ENCODE measurements at places on chromosomes 3 and 15.

DNA sequence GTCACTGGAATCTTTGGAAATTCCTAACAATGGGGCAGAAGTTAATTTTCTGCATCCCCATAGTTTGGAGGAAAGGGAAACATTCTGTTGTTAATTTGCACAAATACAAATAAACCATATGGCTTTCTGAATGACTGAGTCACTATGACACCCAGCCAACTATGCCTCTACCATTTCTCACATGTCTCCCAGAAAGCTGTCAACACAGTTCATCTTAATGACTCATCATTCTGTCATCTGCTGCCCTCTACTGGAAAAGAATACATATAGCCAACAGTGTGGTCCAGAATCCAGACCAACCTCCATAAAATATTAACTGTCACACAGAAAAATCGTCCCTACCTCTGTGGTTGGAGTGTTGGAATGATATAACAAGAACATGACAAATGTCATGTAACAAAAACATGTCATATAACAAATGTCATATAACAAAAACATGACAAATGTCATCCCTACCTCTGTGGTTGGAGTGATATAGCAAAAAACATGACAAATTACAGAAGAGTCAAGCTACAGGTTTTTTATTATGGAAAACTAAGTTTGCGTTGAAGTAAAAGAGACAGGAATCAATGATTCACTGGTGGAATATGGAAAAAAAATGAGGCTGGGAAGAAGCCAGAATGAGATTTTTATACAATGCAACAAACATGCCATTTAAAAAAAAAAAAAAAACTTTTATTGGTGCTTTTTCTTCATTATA lies 47.7 kb upstream of the GYG1 start:
- peak; percentile 93 for DNase-seq

DNA sequence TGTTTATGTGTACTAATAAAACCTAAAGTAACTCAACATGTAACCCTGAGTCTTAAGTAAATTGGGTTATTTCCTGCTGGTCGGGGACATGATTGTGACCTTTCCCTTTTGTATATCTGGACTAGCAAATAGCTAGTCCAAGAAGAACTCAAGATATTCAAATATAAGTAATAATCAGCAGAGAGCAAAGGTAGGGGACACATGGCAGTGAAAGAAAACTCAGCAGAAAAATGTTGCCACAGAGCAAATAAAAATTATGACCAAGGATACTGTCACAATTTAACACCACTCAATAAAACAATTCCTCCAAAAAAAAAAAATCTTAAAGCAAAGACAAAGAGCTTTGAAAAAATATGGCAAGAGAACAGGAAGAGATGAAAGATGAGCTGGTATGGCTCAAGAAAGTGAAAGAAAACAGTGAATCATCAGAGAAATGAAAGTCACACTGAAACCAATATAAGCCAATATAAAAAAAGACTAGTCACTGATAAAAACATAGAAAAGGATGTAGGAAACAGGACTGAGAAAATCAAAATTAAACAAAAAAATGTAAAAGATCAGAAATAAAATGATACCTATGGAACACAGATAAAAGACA lies 43.4 kb downstream of the HLTF start:
- DNase-seq, result no peak

- no peak for DNase-seq
Measured at GRCh38 chr3:147760941-147761340, 351.8 kb downstream of the ZIC1 start.

DNA sequence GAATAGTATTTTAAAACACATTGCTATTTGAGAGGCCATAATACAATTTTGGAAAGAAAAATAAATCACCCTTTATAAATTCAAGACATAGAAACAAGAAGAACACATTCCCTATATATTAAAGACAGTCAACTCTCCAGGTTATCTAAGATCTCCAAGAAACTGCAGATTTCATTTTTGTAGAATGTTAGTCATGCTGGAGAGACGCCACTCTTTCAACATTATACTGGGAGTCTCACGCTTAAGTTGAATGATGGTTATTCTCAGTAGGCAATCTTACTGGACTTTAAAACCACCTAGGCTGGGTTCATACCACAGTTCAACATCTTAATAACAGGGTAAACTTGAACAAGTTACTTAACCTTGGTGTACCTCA lies 3.6 kb upstream of the CHRM5 start:
- no peak for DNase-seq

DNA sequence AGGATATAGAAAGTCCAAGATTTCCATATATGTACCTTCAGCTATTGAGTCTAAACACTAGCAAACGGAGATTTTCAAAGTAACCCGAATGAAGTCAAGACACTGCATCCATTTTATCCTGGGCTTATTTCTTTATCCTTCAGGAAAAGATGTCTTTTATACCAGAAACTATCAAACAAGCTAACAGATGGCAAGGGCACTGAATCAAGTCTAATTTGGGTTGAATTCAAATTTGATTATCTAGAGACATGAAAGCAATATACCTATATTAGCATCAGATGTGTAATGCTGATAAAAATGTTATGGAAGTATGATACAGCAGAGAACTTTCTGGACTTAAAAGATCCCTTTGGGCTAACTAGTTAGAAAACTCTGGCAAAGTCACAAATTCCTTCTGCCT lies 138.3 kb upstream of the TSPAN3 start:
- no peak for DNase-seq

DNA sequence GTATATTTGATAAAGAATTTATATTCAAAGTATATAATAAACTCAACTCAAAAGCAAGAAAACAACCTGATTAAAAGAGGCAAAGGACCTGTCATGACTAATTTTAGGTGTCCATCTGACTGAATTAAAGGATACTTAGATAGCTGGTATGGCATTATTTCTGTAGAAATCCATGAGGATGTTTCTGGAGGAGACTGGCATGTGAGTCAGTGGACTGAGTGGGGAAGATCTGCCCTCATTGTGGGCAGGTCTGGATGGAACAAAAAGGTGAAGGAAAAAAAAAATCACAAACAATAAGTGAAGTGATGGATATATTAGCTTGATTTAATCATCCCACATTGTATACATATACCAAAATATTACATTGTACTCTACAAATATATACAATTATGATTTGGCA lies 16.6 kb downstream of the ANKRD28 start:
- DNase-seq, result no peak

DNA sequence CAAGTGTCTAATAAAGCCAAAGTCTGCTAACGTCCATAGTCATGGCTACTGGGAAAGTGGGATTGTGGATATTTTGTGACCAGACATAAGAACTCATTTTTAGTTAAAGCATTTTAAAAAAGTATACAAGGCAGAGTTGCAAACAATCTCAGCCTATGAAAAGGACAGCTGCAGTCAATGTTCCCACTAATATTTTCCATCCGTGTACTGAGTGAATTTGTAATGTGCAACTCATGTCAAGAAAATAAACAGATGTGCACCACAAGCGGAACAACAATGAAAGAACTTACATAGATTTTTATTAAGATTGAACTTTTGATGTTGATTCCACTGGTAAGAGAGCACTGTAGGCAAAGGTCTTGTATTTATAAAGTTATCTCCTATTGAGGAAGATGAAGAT lies 231.3 kb upstream of the SEMA6D start:
- no peak for DNase-seq

- no peak for DNase-seq
Measured at GRCh38 chr3:87975716-87976115, 83.1 kb downstream of the CGGBP1 start.

- no peak for DNase-seq
Measured at GRCh38 chr3:124770336-124771082, 40.3 kb downstream of the UMPS start.

- DNase-seq, result no peak
Measured at GRCh38 chr3:44210967-44211366, 30.7 kb upstream of the TOPAZ1 start.

DNA sequence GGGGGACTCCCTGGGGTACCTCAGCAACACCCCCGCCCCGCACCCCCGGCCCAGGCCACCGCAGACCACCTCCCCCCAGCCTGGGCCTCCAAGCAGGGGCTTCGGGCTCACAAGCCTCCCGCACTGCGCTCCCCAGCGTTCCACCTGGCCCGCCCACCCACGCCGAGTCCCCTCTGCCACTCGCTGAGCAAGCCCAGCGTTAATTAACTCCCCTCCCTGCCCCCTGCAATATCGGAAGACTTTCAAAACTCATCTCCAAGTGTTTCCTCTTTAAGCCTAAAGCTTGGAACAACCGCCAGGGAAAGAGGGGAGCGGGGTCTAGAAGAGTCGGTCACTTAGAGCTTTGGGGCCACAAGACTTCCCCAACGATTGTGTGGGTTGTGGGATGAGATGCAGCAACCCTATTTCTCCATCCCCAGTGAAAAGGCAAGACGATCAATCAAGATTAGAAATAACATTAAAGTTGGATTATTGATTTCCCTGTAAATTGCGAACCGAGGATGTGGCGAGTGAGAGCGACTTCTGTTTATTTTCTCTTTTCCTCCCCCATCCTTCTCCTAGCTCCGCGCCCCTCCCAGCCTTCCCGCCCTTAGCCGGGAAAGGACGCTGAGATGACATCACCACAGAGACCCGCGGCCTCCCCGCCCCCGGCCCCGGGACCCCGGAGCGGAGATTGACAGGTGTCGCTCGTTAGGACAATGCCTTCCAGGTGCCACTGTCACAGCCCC lies 30.2 kb downstream of the NR2F2 start:
- DNase-seq, result no peak

DNA sequence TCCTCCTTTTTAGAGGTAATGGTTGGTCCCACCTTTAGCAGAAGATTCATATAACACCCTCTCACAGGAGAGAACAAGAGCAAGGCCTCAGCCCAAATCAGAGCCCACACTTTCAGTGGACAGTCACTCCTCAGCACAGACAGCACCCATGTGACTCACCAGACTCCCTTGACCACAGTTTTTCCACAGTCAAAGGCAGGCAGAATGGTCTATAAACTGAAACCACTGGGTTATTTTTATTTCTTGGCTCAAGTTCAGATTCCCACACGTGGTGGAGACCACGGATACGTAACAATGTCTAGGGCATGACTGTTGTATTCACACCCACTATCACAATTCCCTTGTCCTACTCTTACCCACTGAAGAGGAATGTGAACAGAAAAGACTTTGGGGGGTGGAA lies 237.8 kb upstream of the UBE2E1 start:
- peak; percentile 67 for DNase-seq

- DNase-seq, result no peak
Measured at GRCh38 chr3:115385774-115386730, 237.3 kb upstream of the GAP43 start.

DNA sequence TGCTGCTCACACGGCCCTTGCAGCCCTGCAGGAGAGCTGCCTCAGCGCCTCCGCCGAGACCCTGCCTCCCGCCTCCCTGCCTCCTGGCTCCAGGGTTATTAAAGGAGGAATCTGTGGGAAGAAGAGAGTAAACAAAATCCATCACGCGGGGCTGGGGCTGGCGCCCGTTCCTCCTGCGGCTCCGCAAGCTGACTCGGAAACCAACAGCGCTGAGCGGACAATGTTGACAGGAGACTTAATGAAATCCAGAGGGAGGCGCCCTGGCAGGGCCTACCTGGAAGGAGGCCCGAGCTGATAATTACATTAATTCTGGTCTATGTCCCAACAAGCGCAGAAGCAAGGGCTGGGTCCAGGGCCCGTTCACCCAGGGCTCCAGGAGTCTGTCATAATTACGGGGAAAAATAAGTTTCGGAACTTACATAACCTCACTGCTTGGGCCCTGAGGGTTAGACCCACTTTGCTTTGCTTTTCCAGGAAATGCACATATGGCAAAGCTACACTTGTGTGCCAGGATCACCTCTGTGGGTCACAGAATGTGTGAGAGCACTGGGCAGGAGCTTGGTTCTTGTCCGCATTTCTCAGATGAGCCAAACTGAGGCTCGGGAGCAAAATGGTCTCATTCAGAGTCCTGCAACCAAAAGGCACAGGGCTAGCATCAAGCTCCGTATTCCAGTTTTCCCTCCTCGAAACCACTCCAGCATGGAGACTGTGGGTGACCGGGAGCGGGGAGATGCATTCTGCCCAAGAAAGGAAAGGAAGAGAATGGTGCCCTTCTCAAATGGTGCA lies 43.8 kb upstream of the SLC6A6 start:
- DNase-seq, result peak; percentile 30

- no peak for DNase-seq
Measured at GRCh38 chr15:39300451-39301153, 280.3 kb upstream of the THBS1 start.

- no peak for DNase-seq
Measured at GRCh38 chr15:38624244-38625205, 59.9 kb upstream of the RASGRP1 start.

- DNase-seq, result no peak
Measured at GRCh38 chr3:123159926-123160635, 41.7 kb upstream of the SEC22A start.

DNA sequence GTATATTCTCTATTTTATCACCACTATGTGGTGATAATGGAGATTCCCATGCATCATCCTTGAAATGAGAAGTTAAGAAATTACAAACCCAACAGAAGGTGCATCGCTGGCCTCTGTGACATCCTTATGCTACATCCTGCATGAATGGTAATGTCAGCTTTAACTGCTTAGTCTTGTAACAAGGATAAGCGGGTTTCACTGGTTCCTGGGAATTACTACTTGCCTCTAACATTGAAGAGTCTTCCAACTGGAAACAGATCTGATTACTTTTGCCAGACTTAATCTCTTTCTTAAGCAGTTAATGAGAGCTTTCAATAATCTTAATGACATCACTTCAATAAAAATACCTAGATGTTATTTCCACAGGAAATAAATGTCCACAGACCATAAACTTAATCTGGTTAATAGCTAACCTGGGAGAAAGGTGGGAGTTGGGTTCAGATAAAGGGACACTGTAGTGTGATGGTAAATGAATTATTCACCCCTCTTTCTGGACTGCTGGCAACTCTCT lies 44.0 kb downstream of the FMN1 start:
- no peak for DNase-seq

GRCh38 chr3:42042747-42043098 lies 48.4 kb upstream of the TRAK1 start:
- DNase-seq, result no peak

DNA sequence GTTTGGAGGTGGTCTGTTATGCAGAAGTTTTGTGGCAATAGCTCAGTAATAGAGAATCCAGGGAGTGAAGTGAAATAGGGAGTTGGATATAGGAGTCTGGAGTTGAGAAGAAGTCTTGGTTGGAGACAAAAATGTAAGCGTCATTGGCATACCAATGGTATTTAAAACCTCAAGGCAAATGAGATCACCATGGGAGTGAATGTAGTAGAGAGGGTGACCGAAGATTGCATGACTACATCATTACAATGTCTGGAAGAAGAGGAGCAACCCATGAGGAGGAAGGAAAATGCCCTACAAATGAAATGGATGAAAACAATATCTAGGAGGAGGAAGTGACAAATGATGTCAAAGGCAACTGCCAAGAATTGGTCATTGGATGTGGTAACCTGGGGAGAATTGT lies 54.4 kb downstream of the CNTN4 start:
- no peak for DNase-seq

- no peak for DNase-seq
Measured at GRCh38 chr3:23019596-23020300, 183.4 kb upstream of the UBE2E2 start.

GRCh38 chr3:58704745-58705144 lies 38.2 kb upstream of the FAM3D start:
- DNase-seq, result no peak

DNA sequence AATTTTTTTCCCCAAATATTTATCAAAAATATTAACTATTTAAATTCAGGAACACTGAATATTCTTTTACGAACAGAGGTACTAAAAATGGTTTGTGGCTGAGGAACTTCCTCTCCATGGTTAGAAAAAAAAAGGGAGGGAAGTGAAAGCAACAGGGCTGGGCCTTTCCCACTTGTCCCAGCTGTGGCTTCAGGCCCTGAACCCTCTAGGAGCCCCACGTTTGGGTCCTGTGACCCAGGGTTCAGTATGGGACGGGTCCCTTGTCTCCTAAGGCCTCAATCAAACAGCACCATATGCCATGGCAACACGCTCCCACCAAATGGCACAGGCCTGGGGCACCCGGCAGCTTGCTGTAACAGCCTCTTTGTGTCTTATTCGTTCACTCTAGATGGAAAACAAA lies 32.4 kb downstream of the POC1A start:
- DNase-seq, result no peak
